OCI-LY7 (cell line): ENCODE measurements at places on chromosomes 2 and 18. TPM values are rescaled to one million over a fixed set of nuclear protein-coding genes. Genes with fewer than 3 reads are reported as not detected.

DSG1 gene
- not detected in 2 replicates for total RNA-seq

GULP1 gene
- not detected in 2 replicates for total RNA-seq

ADD2 gene
- not detected in 2 replicates for total RNA-seq

FAM228A gene
- 0.31 and 0.46 TPM in 2 replicates for total RNA-seq

KCNG2 gene
- not detected in 2 replicates for total RNA-seq

SERPINB12 gene
- total RNA-seq = not detected in 2 replicates

ATG16L1 gene
- total RNA-seq = 31.8 and 36.2 TPM in 2 replicates

NEDD4L gene
- 3.2 and 3.6 TPM in 2 replicates for total RNA-seq

CNGA3 gene
- total RNA-seq = not detected in 2 replicates

NOSTRIN gene
- not detected in 2 replicates for total RNA-seq

ADAM23 gene
- total RNA-seq = 0.18 and 0.53 TPM in 2 replicates

IKZF2 gene
- total RNA-seq = 20.0 and 23.3 TPM in 2 replicates

SLC4A3 gene
- not detected in 2 replicates for total RNA-seq

GTF2A1L gene
- not detected in 2 replicates for total RNA-seq

RPE gene
- 71.1 and 83.5 TPM in 2 replicates for total RNA-seq

UPP2 gene
- not detected in 2 replicates for total RNA-seq

CCDC74A gene
- total RNA-seq = 27.1 and 40.2 TPM in 2 replicates

SLC4A1AP gene
- total RNA-seq = 26.7 and 27.9 TPM in 2 replicates

APLF gene
- total RNA-seq = 6.8 and 7.6 TPM in 2 replicates

ALKAL2 gene
- total RNA-seq = not detected in 2 replicates

CKAP2L gene
- 61.8 and 77.3 TPM in 2 replicates for total RNA-seq

ZEB2 gene
- total RNA-seq = 4.0 and 5.1 TPM in 2 replicates

GNLY gene
- total RNA-seq = not detected in 2 replicates

CNOT9 gene
- 92.2 and 94.2 TPM in 2 replicates for total RNA-seq

HOXD3 gene
- total RNA-seq = not detected in 2 replicates

FZD7 gene
- total RNA-seq = 1.1 and 1.2 TPM in 2 replicates
